Activated naive CD8-positive, alpha-beta T cell treated with anti-CD3 and anti-CD28 coated beads for 36 hours (primary cell): ENCODE measurements at places on chromosomes 16 and 17. TPM values are rescaled to one million over a fixed set of nuclear protein-coding genes. Genes with fewer than 3 reads are reported as not detected.

DNA sequence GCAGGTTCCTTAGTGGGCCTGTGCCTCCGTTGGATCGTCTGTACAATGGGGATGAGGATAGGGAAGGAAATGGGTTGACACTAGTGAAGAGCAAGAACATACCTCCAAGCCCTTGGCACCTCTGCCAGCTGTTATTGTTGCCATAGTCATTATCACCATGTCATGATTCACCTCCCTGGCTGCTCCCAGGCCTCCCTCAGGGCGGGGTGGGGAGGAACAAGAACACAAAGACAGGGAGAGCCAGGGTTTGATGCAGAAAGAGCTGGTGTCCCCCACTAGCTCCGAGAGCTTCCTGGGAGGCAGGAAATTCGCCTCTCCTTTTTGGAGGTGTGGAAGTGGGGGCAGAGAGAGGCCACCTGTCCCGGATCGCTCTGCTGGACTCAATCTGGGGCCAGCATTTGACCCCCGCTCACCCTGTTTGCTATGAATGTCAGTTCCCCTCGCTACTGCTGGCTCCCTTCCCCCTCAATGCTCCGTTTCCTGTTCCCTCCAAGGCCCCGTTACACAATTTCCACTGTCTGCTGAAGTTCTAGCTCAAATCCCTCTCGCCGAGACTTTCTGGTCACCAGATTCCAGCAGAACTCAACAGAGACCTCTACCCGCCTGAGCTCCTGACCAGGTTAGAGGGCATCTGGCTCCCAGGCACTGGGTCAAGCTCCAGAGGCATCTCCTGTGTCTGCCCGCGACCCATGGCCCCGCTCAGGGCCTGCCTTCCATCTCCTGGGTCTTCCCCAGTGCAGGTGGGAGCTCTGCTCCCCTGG, 9.1 kb downstream of the TIMP2 start:
- no peak for DNase-seq

The ALDH3A2 gene
- 26.0 TPM for total RNA-seq

DNA sequence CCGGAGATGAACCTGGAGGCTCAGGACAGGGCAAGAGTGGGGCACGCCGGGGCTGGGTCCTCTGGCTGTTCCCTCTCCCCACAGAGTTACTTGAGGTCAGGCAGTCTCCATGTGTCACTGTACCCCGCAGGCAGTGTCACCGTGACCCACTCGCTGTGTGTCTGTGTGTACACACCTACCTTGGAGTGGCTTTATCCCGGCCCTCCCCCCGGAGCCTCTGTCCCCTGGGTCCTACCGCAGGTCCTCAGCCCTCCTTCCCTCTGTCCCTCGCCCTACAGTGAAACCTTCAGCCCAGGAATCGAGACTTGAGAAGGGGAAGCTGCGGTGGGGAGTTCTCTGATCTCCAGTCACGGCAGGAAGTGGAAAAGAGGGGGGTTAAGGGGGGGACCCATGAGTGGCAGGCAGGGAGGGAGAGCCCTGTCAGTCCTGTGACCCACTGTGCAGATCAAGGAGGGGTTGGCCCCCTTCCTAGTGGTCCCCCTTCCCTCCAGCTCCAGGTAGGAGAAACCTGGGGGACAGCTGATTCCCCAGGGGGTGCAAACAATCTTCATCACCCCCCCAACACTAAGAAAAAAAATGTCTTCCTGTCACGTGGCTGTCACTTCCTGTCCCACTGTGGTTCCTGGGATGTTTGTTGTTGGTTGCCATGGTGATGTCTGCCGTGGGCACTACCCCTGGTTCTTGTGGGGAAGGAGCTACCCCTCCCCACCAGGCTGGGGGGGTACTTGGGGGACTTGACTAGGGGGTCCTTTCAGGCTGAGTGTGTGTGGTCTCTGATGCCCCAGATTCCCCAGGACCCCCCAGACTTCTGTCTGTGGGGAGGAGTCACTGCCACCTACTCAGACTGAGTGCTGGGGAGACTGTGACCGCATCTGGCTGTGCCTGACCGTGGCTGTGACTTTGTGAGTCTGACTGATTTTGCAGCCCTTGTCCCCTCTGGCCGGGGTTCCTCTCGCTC, 13.7 kb downstream of the RARA start:
- peak; percentile 84 for DNase-seq

DNA sequence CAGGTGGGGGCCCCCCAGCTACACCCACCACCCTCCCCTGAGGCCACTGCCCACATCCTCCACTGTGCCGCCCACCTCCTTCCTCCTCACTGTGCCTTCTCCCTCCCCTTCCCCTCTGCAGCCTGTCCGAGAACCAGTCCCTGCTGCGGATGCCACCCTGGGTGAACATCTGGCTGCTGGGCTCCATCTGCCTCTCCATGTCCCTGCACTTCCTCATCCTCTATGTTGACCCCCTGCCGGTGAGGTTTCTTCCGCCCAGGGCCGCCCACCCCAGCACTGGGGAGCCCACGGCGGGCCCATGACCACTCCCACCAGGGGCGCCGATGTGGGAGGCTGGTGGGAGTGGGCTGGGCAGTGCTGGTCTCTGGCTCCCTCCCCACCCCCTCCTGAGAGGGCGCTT, 22.1 kb downstream of the RABEP2 start:
- no peak for DNase-seq

DNA sequence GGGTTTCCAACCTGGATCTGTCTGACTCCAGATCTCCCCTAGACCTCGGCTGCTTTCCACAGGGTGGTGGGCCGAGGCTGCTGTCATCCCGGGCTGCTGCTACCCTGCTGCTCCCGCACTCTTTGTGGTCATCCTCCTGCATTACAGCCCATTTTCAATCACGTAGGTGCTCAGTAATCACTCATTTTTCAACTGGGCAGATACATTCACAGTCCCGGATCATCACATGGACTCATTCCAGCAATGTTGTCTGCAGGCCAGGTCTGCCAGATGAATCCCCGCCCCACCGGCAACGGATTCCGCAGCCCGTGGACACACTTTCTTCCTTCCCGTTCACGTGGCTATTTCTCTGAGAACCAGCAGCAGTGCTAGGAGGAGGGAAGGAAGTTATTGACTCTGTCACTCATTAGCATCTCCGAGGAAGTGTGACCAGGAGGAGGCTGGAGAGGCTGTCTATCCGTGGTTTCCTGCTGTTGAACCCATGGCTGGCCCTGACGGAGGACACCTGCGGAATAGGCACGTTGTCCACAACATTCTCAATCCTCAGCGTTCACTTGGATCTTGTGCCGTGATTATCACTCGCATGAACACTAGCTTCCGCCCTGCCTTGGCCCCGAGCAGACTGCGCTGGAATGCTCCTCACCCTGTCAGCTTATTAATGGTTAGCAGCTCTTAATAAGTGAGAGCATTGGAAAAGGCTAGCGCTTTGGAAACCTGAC, 14.7 kb upstream of the ZCCHC14 start:
- no peak for DNase-seq

- no peak for DNase-seq
These were observed 12.3 kb upstream of the EFCAB13 start for GRCh38 chr17:47311420-47311819.

DNA sequence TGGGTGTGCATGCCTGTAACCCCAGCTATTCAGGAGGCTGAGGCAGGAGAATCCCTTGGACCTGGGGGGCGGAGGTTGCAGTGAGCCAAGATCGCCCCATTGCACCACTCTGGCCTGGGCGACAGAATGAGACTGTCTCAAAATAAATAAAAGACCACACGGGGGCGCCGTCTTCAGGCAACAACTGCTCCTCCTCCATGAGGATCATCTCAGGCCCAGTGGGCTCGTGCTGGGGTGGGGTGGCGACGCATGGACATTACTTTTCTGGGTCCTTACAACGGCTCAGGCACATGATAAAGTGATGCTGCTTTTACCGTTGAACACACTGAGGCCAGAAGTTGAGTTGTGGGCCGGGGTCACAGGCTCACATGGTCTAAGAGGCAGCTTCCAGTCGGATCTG, 56.2 kb downstream of the PRMT7 start:
- peak; percentile 25 for DNase-seq

The SDR42E2 gene
- total RNA-seq = not detected

DNA sequence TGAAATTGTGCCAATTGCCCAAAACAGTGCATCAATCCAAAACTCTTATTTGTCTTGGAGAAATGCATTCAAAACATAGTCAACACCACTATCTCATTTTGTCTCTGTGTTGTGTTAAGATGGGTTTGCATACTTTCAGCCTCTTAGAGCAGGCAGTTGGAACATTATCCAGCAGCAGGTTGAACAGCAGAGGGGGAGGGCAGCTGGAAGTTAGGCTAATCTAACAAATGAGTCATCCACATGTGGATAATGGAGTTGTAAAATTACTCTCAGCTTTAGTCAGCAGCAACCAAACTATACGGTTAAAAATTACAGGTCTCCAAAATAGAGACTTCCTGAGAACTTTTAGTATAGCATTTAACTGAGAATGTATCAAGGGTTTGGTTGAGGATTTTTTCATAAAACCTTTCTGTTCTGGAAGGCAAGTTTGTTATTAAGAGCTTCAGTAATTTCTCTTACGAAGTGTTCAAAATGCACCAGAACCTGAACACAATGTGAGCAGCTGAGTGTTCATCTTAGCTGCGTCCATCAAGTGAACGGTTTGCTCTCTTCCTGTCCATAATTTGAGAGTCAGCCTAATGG, 46.3 kb downstream of the PRKCA start:
- no peak for DNase-seq

The TRPV3 gene
- total RNA-seq = 0.47 TPM

DNA sequence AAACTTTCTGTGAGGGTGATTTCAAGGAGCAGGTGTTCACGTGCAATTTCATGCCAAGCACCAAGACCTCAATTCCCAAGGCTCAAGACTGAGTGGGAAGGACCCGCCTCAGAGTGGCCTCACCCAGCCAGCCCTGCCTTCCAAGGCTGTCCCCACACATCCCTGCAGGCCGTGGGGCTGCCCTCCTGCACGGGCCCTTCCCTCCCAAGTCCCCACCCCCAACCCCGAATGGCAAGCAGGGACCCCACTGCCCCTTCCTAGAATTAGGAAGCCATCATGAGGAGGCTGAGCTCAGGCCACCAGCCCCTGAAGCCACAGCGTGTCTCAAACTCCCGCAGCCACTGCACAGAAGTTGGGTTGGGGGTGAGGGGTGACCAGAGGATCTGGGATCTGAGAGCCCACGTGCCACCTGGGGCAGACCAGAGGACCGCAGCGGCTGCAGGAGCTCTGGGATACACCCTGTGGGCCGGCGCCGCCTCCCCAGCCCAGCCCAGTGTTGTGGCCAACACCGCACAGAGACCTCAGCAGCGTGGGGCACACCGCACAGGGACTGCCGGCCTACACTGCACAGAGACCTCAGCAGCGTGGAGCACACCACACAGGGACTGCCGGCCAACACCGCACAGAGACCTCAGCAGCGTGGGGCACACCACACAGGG, 20.7 kb downstream of the GNPTG start:
- no peak for DNase-seq

The TNFRSF13B gene
- total RNA-seq = 0.52 TPM

The CRHR1 gene
- total RNA-seq = not detected

The ANTKMT gene
- 40.1 TPM for total RNA-seq

DNA sequence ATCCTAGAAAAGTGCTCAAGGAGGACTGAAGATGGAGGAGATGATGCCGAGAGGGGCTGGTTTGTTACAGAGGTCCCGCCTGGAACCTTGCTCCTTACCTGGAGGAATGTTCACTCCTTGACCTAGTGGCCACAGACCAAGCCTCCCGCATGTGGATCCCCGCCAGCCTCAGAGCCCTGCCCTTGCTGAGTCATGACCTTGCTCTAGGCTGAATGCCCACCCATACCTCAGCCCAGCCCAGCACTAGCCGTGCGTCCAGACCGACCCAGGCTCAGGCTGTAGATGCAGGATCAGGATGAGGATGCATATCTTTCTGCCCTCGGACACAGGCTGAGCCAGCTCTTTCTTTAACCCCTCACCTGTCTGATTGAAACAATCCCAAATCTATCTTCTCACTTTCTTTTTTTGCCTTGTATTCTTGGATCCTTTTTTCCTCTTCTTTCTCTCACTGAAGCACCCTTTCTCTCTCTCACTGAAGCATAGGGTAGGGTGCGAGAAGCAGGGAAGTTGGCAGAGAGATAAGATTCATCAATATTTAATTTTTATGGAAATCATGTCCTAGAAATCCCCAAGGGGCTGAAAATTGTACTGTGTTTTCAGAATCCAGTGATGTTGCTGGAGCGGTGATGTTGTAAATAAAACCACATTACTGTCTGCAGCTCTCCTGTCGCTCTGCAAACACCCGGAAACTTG, 34.9 kb downstream of the WSCD1 start:
- DNase-seq = no peak

DNA sequence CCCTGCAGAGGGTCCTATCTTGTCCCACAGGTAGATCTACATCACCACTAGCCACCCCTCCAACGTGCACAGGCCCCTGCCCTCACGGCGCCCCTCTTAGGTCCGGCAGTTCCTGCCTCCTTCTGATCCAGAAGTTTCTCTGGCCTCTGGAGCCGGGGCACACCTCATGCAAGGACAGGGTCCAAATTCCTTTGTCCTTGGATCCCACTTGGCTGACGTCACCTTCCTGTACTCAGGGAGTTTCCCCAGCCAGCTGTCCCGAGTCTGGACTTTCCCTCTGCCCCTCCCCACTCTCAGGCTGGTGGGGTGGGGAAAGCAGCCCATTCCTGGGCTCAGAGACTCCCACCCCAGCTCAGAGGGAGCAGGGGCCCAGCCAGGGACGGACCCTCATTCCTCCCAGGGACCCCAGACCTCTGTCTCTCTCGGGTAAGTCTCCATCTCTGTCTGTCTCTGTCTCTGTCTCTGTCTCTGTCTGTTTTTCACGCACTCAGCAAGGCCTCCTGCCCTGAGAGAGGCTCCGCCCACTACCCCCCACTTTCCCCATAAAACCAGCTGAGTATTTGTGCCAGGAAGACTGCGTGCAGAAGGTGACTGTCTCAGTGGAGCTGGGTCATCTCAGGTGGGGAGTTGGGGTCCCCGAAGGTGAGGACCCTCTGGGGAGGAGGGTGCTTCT, at the start of gene IL32:
IL32 (plus strand) TSS at position 572 of the 673 bp plus-strand sequence. CDS start 172 bp downstream, outside the sequence.
- peak; percentile 68 for DNase-seq

DNA sequence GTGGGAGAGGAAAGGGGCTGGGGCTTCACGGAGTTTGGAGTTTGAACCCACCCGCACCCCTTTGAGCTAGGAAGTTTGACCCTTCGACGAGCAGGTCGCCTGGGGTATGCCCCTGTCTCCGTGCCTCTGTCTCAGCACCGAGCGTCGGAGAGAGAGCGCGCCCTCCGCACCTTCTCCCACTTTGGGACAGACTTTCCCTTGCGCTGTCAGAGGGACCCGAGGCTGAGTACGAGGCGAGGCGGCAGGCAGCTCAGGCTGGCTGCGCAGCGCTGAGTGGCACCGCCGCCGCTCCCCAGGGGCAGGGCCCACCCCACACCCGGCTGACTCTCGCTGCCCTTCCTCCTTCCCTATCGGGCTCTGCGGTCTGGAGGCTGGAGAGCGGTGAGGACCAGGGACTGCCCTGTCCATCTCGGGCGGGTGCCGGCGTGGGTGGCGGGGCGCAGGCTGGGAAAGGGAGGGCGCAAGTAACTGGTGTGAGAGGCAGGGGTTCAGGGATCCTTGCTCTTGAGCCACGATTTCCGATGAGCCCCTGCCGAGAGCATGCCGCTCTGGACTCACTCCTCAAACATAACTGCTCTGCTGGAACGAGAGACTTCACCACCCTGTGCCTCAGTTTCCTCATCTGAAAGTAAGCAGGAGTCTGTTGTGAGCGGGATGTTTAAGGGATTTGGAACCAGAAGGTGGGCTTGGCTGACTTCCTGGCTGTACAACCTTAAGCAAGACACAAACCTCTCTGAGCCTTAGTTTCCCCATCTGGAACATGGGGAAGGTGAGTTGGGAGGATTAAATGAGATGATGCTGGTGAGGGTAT, 981 bp downstream of the BEAN1 start:
- DNase-seq = peak; percentile 12

GRCh38 chr17:35906191-35906925, 24.2 kb downstream of the RDM1 start:
- DNase-seq = no peak

The PDE6G gene
- 9.1 TPM for total RNA-seq

The PRR11 gene
- 66.4 TPM for total RNA-seq

- no peak for DNase-seq
These were observed 164.1 kb upstream of the TOM1L1 start for GRCh38 chr17:54736573-54736972.

The GAS7 gene
- total RNA-seq = 0.76 TPM
